Breast epithelium (tissue), 4 donors: ENCODE measurements at places on chromosomes 6 and 20. TPM values are rescaled to one million over a fixed set of nuclear protein-coding genes. Genes with fewer than 3 reads are reported as not detected.

Gene CRIP3
- 2.1 TPM for total RNA-seq

Gene ZNF292
- 95.1 TPM for total RNA-seq

Gene GGTLC1
- total RNA-seq: not detected

Gene TREM1
- 1.3 TPM for total RNA-seq

GRCh38 chr6:140041571-140042332 is 667.3 kb upstream of the CITED2 start:
- DNase-seq: no peak
- H3K36me3 ChIP-seq: no peaks in the 10 kb centered on the region
- no peaks in the 10 kb centered on the region for H3K27me3 ChIP-seq
- H3K4me1 ChIP-seq: no peaks in the 10 kb centered on the region

Gene BMP2
- 14.7 TPM for total RNA-seq

DNA sequence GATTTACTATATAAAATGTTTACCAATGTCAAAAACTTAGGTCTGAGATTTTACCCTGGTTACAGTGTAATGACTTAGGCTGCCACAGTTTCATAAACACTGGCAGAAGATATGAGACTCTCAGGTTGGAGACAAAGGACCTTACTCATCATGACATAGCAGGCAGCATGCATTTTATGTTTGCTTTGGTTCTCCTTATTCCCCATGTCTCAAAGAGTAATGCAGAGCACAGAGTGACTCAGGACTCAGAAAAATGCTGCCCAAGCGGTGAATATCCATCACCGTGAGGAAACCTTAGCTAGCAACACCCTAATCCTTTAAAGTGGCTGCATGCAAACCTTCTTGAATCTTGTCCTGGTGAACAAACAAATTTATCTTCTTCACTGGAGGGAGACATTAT is 112.1 kb upstream of the EYS start:
- H3K4me3 ChIP-seq: no peak overlapping the region
- no peaks in the 10 kb centered on the region for H3K36me3 ChIP-seq
- no peak overlapping the region for H3K27ac ChIP-seq
- no peaks in the 10 kb centered on the region for H3K27me3 ChIP-seq
- DNase-seq: no peak

Gene IPCEF1
- total RNA-seq: 3.7 TPM

DNA sequence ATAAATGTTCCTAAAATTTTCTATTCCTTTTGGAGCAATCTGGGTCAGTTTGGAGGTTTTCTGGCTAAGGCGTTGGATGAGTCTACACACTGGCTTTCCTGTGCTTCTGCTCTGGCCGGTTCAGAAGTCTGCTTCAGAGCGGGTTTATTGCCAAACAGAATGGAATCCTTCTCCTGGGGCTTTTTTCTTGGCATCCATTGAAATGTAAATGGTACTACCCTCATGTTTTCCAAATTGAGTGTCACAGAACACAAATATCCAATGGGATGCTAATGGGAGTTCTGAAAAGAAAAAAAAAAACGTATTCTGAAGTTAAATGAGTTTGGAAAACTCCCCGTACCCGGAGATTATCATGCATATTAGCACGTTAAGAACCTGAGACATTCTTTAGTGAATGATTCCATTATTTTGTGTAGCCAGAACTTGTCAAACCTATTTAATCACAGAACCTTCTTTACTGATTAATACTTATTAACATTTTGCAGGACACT is 930.3 kb downstream of the QKI start:
- H3K4me3 ChIP-seq: no peak overlapping the region
- H3K4me1 ChIP-seq: no peaks in the 10 kb centered on the region
- no peak overlapping the region for H3K27ac ChIP-seq
- H3K27me3 ChIP-seq: no peaks in the 10 kb centered on the region

- H3K4me3 ChIP-seq: no peak overlapping the region
- H3K27me3 ChIP-seq: no peaks in the 10 kb centered on the region
- DNase-seq: no peak
- no peak overlapping the region for H3K27ac ChIP-seq
- no peaks in the 10 kb centered on the region for H3K4me1 ChIP-seq
- H3K36me3 ChIP-seq: no peaks in the 10 kb centered on the region
Observed at GRCh38 chr20:43017241-43018030, 172.3 kb downstream of the PTPRT start.

DNA sequence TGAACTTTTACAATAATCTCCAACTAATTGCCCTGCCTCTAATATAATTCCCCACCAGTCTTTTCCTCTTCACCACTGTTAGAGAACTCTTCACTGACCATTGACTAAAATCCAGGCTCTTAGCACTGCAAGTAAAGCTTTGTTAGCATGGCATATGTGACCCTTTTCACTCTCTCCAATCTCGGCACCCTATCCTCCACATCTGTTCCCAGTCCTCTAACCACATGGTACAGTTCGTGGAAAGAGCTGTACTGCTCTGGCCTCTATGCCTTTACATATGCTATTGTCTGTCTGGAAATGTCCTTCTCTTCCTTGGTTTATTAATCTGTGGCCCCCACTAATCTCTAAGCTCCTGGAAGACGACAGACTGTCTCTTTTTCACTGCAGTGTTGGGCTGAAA is 63.0 kb upstream of the EIF2S2 start:
- H3K4me1 ChIP-seq: no peaks in the 10 kb centered on the region
- no peaks in the 10 kb centered on the region for H3K36me3 ChIP-seq
- H3K4me3 ChIP-seq: no peak overlapping the region
- DNase-seq: no peak

Gene FNDC11
- total RNA-seq: 0.33 TPM

Gene ASIP
- total RNA-seq: 0.96 TPM

Gene TINAG
- not detected for total RNA-seq

GRCh38 chr6:2204272-2204671 is 41.1 kb downstream of the GMDS start:
- no peaks in the 10 kb centered on the region for H3K27me3 ChIP-seq
- no peaks in the 10 kb centered on the region for H3K4me1 ChIP-seq
- no peak overlapping the region for H3K4me3 ChIP-seq
- no peak for DNase-seq
- H3K27ac ChIP-seq: no peak overlapping the region
